K562 (cell line): ENCODE measurements at places on chromosomes 4 and X.
A peak's percentile ranks its signal among the peaks of the same experiment; 100 is the strongest.

- H3K4me1 ChIP-seq, result no peaks in the 10 kb centered on the region
- H3K36me3 ChIP-seq, result no peaks in the 10 kb centered on the region
- no peak overlapping the region for H3K27ac ChIP-seq
- no peak for DNase-seq
Observed at GRCh38 chr4:98508829-98509598, 149.4 kb downstream of the TSPAN5 start.

DNA sequence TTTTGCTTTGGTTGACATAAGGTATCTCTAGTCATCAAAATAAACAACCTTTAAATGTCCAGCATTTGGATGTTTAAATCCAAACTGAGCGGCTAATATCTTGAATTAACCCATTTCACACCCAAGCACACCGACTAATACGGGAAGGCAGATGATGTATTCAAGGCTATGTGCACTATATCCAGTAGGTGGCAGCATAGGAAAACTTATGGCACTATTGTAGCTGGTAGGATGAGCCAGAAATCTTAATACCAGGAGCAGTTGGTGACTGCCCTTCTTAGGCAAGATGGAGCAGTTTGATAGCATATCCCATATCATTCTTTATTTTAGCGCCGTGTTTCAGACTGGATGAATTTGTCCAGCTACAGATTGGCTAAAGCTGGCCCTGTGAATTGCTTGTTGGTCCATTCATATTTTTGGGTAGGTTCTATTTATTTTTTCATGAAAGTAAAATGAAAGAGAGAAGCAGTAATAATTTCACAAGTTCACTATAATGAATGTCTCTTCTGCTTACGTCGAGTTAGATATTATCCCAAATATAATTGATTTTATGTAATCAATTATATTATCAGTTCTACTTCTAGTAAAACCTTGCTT, 24.4 kb downstream of the UCHL1 start:
- no peak overlapping the region for H3K27ac ChIP-seq
- H3K27me3 ChIP-seq, result no peaks in the 10 kb centered on the region
- no peak overlapping the region for H3K4me3 ChIP-seq
- peak; percentile 74 for DNase-seq
- H3K4me1 ChIP-seq, result no peaks in the 10 kb centered on the region

GRCh38 chrX:103356858-103357257, 552 bp downstream of the TCEAL9 start:
- peaks cover 6% of the 10 kb centered on the region; the same call in 1 of the 3 replicates for H3K4me1 ChIP-seq
- peaks cover 4% of the 10 kb centered on the region; the same call in 1 of the 3 replicates for H3K36me3 ChIP-seq

DNA sequence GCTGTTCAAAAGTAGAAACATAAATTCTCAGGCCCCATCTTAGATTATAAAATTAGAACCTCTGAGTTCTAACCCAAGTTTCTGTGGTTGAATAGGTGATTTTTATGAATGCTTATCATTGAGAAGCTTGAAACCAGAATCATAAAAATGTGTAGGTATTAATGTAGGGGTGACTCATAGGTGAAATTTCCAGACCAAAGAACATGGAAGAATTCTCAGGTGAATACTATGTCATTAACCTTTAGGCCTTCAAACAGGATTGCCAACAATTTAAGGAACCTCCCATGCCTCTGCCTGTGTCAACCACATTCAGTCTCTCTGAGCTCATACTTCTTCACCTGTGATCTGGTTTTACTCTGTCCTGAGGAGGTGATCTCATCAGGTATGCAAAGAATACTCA, 177.8 kb downstream of the NPFFR2 start:
- no peak overlapping the region for H3K4me3 ChIP-seq
- no peaks in the 10 kb centered on the region for H3K27me3 ChIP-seq
- DNase-seq, result no peak
- H3K4me1 ChIP-seq, result no peaks in the 10 kb centered on the region

DNA sequence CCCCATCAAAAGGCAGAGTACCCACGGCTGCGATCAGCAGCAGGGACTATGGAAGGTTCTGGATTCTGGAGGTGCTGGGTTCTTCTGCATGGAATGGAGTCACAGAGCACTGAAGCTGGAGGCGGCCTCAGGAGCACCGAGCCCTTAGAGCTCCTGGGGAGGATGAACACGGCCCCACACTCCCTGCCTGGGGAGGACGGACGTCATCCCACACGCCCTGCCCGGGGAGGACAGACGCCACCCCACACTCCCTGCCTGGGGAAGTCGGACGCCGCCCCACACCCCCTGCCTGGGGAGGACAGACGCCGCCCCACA, 9.9 kb downstream of the LRPAP1 start:
- H3K27ac ChIP-seq, result no peak overlapping the region
- no peak for DNase-seq
- no peak overlapping the region for H3K4me3 ChIP-seq
- peaks cover 75% of the 10 kb centered on the region; the same call in 2 of the 3 replicates for H3K36me3 ChIP-seq
- no peaks in the 10 kb centered on the region for H3K27me3 ChIP-seq
- no peaks in the 10 kb centered on the region for H3K4me1 ChIP-seq

DNA sequence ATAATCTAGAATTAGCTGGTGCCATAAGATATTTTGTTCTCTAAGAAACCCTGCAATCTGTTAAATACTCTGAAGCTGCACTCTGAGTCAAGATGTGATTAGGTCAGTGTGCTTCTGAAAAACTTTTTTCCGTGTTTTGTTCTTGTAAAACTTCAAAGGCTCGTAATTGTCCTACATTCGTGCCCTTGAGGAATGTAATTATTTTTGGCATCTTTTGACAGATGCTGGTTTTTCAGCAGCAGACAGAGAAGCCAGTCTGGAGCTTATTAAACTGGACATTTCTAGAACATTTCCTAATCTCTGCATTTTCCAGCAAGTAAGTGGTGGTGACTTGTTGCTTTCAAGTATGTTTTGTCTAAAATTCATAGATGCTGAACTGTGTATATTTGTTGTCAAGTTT, 36.8 kb upstream of the TADA2B start:
- no peak overlapping the region for H3K27ac ChIP-seq
- H3K4me3 ChIP-seq, result no peak overlapping the region
- H3K36me3 ChIP-seq, result peaks cover 95% of the 10 kb centered on the region
- no peak for DNase-seq
- H3K4me1 ChIP-seq, result peaks cover 4% of the 10 kb centered on the region; the same call in 1 of the 2 replicates
- no peaks in the 10 kb centered on the region for H3K27me3 ChIP-seq

- H3K36me3 ChIP-seq, result peaks cover 38% of the 10 kb centered on the region; the same call in 2 of the 3 replicates
- H3K27me3 ChIP-seq, result no peaks in the 10 kb centered on the region
- H3K4me1 ChIP-seq, result no peaks in the 10 kb centered on the region
- no peak overlapping the region for H3K27ac ChIP-seq
- DNase-seq, result no peak
Observed at GRCh38 chr4:121669163-121669550, 27.6 kb downstream of the ANXA5 start.

DNA sequence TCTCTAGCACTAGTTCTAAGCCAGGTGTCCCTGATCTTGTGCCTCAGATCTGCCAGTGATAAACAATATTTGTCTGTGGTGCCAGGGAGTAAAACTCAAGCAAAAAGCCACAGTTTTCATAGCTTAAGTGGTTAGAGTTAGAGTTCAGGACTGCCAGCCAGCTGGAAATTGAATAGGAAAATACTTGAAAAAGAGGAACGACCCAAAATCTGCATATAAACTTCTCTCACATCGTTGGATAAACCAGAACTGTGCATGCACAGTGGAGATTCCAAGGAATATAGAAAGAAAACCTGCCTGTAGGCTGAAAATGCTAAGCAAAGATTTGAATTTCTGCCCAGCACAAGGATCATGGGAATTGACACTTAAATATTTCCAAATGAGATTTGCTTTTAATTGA, 35.0 kb upstream of the GNPDA2 start:
- no peak overlapping the region for H3K4me3 ChIP-seq
- H3K27me3 ChIP-seq, result no peaks in the 10 kb centered on the region
- H3K36me3 ChIP-seq, result no peaks in the 10 kb centered on the region
- H3K27ac ChIP-seq, result no peak overlapping the region

DNA sequence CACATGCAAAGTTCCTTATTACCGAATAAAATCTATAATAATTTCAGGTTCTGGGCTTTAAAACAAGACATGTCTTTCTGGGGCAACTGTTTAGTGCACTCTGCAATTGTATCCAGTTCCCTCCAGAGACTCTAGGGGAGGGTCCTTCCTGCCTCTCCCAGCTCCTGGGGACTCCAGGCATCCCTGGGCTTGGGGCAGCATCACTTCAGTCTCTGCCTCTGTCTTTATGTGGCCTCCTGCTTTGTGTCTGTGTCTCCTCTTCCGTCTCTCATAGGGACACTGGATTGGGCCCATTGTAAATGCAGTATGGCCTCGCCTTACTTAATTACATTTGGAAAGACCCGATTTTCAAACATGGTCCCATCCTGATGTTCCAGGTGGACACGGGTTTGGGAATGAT, 10.9 kb upstream of the ASMTL start:
- H3K27ac ChIP-seq, result no peak overlapping the region
- H3K4me1 ChIP-seq, result no peaks in the 10 kb centered on the region; the same call in 1 of the 3 replicates
- H3K4me3 ChIP-seq, result no peak overlapping the region
